ENCODE measurements at places on chromosomes 5 and 9. TPM values are rescaled to one million over a fixed set of nuclear protein-coding genes. Genes with fewer than 3 reads are reported as not detected.

DNA sequence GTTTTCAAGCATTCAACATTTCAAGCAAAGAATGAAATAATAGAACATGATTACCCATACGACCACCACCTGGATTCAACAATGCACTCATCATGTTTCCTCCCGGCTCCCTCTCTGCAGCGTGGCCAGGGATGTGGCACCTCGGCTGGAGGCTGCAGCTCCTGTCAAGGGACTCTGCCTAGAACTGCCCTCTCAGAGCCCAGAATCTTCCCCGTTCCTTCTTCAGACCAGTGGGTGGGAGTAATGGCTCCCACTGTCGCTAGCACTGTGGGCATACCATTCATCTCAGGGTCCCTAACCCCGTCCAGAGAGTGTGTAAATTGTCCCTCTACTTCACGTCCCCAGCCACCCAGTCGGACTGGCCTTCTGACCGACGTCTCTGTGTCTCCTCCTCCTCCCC, 118.6 kb upstream of the COL5A1 start:
- DNase-seq = no peak

DNA sequence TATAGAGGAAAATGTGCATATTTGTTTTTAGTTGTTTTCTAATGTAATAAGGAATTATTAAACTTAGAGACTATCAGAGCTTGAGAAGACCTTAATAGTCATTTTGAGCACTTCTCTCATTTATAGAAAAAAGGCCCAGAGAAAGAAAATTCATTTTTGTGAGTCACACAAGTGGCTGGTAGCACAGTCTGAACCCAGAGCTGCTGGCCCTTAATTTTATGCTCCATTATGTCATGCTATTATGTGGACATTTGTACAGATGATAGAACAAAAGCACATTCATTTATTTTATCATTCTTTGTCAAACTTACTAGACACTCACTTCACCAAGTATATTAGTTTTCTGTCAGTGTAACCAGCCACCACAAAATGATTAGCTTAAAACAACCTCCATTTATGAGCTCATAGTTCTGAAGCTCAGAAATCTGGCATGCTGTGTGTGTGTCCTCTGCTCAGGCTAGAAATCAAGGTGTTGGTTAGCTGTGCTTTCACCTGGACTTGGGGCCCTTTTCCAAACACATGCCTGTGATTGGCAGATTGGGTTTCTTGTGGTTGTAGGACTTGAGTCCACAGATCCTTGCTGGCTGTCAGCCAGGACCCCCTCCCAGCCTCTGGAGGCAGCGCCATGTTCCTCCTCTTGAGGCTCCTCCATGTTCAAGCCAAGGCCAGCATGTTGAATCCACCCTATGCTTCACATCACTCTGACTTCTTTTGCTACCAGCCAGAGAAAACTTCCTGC, 188.9 kb downstream of the ARHGAP26 start:
- DNase-seq = no peak

- no peak for DNase-seq
These were observed 4.6 kb upstream of the AGTPBP1 start for GRCh38 chr9:85746309-85746708.

DNA sequence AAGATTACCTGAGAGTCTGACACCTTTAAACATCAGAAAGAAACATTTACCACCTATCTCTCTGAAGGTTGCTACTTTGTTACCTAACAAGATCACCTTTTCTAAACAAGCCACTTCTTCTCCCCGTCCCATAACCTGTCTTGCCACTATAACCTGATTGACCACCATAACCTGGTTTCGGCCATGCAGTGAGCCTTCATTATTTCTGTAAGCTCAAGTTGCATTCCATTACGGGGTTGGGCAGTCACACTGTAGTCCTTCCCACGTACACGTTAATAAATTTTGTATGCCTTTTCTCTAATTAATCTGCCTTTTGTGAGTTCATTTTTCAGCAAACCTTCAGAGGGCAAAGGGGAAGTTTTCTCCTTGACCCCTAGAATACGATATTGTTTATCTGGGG, 28.0 kb upstream of the CCNG1 start:
- no peak for DNase-seq

- DNase-seq = no peak
These were observed 70.0 kb upstream of the NR3C1 start for GRCh38 chr5:143473481-143473880.

GRCh38 chr9:102445181-102445747, 549.9 kb upstream of the CYLC2 start:
- DNase-seq = no peak

GRCh38 chr5:94691291-94691690, 72.8 kb downstream of the SLF1 start:
- DNase-seq = no peak

DNA sequence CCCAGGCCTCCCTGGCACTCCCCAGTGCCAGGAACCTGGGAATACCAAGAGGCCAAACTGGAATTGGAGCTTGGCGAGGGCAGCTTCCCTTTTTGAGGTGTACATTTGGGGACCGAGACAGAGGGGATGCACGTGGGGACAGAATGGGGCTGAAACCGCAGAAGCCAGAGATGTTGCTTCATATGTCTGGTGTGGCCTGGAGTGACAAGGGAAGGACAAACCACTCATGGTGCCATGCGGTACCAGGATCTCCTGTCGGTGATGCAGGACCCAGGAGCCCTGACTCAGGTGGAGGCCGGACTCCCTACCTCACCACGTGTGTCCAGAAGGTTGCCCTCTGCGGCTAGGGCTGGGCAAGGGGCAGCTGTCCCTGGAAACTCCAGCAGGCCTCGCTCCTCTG, 4.0 kb upstream of the CSF2 start:
- DNase-seq = no peak

GRCh38 chr9:35728041-35728971, 3.7 kb downstream of the TLN1 start:
- peak; percentile 89 for DNase-seq

- DNase-seq = peak; percentile 77
These were observed 74.0 kb downstream of the UBAP1 start for GRCh38 chr9:34252670-34253459.

DNA sequence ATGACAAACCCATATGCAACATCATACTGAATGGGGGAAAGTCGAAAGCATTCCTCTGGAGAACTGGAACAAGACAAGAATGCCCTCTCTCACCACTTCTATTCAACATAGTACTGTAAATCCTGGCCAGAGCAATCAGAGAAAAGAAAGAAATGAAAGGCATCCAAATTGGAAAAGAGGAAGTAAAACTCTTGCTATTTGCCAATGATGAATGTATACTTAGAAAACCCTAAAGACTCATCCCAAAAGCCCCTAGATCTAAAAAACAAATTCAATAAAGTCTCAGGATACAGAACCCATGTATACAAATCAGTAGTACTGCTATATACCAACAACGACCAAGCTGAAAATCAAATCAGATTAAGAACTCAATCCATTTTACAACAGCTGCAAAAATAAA, 66.9 kb downstream of the SPATA31C2 start:
- no peak for DNase-seq

DNA sequence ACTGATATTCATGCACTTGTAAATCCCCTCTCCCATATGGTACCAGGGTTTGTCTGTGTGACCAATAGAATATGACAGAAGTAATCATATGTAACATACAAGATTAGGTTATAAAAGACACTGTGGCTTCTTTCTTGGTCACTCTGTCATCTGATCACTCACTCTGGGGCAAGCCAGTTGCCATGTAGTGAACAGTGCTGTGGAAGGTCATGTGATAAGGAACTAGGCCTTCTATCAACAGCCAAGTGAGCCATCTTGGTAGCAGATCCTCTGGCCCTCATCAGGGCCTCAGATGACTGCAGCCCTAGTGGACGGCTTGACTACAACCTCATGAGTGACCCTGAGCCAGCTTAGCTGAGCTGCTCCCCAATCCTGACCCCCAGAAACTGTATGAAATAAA, 30.0 kb upstream of the MATR3 start:
- DNase-seq = no peak

DNA sequence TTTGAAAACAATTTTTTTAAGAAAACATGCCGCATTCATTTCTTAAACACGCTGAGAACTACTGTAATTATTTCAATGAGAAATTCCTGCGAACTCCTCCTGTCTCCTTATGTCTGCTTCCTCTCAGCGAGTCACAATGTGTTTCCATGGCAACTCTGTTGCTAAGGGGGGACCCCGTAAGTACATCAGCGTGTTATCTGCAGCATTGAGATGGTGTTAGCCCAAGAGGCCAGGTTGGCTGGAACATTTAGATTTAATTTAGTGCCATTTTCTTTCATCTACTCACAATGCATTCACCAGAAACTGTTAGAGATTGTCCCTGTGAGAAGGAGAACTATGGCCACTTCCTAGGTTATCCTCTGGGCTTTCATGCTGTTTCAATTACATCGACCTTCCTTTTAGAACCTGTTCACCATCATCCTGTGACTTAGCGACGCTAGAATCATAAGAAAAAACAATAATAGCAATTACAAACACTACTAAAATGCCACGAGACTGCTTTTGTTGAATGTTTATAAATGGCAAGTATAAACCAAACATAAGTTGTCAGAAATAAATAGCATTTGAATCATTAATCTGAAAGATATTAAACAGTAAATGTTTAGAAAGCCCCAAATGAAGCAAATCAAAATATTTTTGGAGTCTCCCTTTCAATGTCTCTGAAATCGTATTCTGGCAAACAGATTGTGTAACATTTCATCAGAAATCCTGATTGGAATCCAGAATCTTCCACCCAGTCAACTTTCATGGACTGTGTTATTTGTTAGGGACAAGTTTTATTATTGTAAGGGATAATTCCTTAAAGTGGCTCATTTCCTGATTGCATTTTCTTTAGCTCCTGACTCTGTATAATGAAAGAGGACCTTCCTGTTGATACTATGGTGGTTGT, 39.7 kb upstream of the SHC3 start:
- DNase-seq = no peak

The MARCOL gene
- not detected for total RNA-seq

The SLC6A18 gene
- not detected for total RNA-seq

The SPATA31D4 gene
- not detected for total RNA-seq

The RAD23B gene
- 225 TPM for total RNA-seq

The RECK gene
- total RNA-seq = 8.0 TPM
